ENCODE measurements at places on chromosomes 5 and 9. TPM values are rescaled to one million over a fixed set of nuclear protein-coding genes. Genes with fewer than 3 reads are reported as not detected.

Gene KIAA0825
- total RNA-seq, result 1.5 TPM

Gene HTR1A
- not detected for total RNA-seq

Gene PRRX2
- total RNA-seq, result 0.89 TPM

Gene SLC25A2
- total RNA-seq, result 0.16 TPM

Gene DMRT2
- not detected for total RNA-seq

Gene PCAT7
- 0.08 TPM for total RNA-seq

Gene IL7R
- total RNA-seq, result 0.67 TPM
